MCF 10A (cell line): ENCODE measurements at places on chromosomes 5 and 9. TPM values are rescaled to one million over a fixed set of nuclear protein-coding genes. Genes with fewer than 3 reads are reported as not detected.

DNA sequence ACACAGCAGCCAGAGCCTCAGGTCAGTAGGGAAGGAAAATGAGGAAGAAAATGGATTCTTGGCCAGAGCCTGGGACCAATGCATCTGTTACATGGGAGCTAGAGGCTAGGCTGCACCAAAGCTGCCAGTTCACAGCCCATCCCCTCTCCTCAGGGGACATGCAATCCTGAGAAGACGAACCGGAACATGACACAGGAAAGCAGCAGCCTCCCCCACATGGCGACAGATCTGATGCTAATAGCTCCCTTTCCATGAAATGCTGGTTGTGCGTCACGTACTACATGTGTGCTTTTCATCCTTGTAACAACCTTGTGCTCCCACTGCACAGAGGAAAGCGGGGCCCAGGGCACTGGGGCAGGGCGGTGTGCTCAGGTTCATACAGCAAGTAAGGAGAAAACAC, 67.5 kb downstream of the PRRT1B start:
- no peak for DNase-seq
- no peak overlapping the region for H3K4me3 ChIP-seq
- H3K27me3 ChIP-seq = no peaks in the 10 kb centered on the region
- H3K4me1 ChIP-seq = peaks cover 29% of the 10 kb centered on the region
- peaks cover 21% of the 10 kb centered on the region for H3K36me3 ChIP-seq

DNA sequence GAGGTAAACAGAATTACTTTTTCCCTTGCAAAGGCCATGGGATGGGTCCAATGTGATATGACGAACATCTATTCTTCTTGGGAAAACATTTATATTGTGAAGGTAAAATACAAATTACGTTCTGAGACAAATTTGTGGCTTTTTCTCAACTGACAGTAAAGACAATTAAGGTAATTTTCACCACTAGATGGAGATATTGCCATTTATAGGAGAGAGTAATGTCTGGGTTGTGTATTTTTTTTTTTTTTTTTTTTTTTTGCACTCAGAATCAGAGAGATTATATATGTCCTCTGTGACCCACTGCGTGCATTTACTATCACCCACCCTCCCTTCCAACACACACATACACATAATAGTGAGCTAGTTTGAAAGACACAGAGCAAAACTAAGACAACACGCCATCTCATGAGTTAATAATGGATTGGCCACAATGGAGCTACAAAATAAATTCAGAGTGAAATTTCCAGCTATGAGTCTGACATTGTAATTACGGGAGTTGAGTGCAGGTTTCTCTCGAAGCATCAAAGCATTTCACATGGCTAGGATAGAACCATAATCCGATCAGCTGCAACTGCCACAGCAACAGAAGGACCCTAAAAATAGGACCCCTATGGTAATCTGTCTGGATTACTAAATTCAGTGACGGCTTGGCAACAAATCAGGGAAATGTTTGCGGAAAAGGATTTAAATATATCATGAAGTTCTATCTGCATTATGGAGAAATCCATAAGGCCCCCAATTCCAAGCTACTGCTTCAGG, 49.2 kb downstream of the ANXA1 start:
- peak; percentile 44 for DNase-seq
- H3K27ac ChIP-seq = no peak overlapping the region
- H3K4me1 ChIP-seq = no peaks in the 10 kb centered on the region
- peaks cover 82% of the 10 kb centered on the region for H3K27me3 ChIP-seq
- no peaks in the 10 kb centered on the region for H3K36me3 ChIP-seq
- H3K4me3 ChIP-seq = no peak overlapping the region

DNA sequence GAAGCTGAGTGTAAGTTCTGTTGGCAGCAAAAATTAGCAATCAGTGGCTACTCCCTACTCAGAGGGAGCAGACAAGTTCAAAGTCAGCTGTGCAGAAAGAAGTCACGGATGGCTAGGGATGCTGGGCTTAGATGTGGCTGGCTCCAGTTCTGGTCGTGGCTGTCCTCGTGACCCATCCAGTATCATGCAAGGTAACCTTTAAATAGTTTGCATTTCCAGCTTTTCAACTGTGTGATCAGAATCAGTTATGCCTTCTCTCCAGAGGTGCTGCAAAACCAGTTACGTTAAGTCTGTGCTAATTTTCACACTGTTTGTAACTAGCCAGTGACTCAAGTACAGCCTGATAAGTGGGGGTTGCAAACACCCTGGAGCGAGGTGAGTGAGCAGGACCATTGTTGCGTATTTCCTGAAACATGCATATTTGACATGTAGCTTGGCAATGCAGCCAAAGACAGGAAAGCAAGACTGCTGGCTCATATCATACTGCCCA, 302.4 kb downstream of the ATPSCKMT start:
- H3K36me3 ChIP-seq = no peaks in the 10 kb centered on the region
- no peaks in the 10 kb centered on the region for H3K27me3 ChIP-seq
- H3K27ac ChIP-seq = no peak overlapping the region
- DNase-seq = peak; percentile 81
- H3K4me1 ChIP-seq = no peaks in the 10 kb centered on the region

DNA sequence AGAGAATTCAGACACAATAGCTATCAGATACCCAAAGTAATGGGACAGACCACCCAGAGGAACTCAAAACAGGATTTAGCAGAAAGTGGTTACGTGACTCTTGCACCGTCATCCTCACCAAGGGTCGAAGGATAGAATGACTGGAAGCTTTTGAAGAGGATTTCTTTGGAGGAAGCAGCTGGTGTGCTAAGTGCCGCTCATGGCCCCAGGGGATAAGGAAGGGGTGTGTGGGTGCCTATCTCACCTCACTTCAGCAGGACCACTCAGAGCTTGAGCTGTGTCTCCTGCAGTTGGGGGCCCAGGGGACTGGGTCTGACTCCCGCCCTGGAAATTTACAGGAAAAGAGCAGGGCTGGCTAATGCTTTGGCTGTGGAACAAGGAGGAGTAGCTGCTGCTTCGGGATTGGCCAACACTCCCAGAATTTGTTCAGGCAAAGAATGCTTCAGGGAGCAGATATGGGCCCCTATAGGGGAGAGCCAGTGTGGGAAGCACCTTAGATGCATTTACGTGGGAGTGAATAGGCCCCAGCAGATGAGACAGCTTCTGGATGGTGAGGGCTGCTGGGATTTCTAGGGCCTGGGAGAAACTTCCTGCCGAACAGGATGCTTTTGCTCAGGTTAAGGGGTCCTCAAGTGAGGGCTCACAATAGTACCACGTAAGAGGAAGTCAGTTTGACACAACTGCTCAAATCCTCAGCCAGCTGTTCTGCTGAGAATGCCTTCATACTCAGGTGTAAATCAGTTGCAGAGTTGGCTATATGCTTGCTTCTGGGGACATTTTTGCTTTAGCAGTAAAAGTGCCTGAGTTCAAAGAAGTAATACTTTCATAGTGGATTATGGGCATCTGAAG, 29.1 kb upstream of the TOMM5 start:
- no peak overlapping the region for H3K27ac ChIP-seq
- H3K4me1 ChIP-seq = no peaks in the 10 kb centered on the region
- no peak for DNase-seq
- H3K4me3 ChIP-seq = no peak overlapping the region
- H3K27me3 ChIP-seq = no peaks in the 10 kb centered on the region
- H3K36me3 ChIP-seq = no peaks in the 10 kb centered on the region

- H3K4me3 ChIP-seq = no peak overlapping the region
- peaks cover 57% of the 10 kb centered on the region for H3K4me1 ChIP-seq
These were observed 194.8 kb downstream of the SYK start for GRCh38 chr9:90996154-90997065.

GRCh38 chr9:35903049-35903448, 3.0 kb upstream of the HRCT1 start:
- DNase-seq = peak; percentile 76
- H3K27ac ChIP-seq = no peak overlapping the region
- no peak overlapping the region for H3K4me3 ChIP-seq
- peaks cover 25% of the 10 kb centered on the region for H3K4me1 ChIP-seq
- H3K36me3 ChIP-seq = no peaks in the 10 kb centered on the region
- H3K27me3 ChIP-seq = no peaks in the 10 kb centered on the region

- DNase-seq = peak; percentile 75
- H3K4me3 ChIP-seq = no peak overlapping the region
- peaks cover 15% of the 10 kb centered on the region for H3K4me1 ChIP-seq
- peak overlapping the region; percentile 74 for H3K27ac ChIP-seq
- H3K27me3 ChIP-seq = no peaks in the 10 kb centered on the region
These were observed 276.5 kb downstream of the ARHGEF28 start for GRCh38 chr5:73902327-73903051.

Gene TAF11L10
- total RNA-seq = not detected in 2 replicates

Gene TXNDC8
- total RNA-seq = not detected in 2 replicates

Gene NR4A3
- 0.16 and 0.25 TPM in 2 replicates for total RNA-seq

Gene MRPL41
- 37.6 and 43.0 TPM in 2 replicates for total RNA-seq
